ENCODE measurements at places on chromosomes 4 and X. TPM values are rescaled to one million over a fixed set of nuclear protein-coding genes. Genes with fewer than 3 reads are reported as not detected.

VSIG4 gene
- 0.57 TPM for total RNA-seq

GRCh38 chrX:96841325-96841724, 42.4 kb upstream of the RPA4 start:
- no peak for DNase-seq

RXFP1 gene
- total RNA-seq: not detected

- no peak for DNase-seq
Observed at GRCh38 chrX:39592776-39593175, 505.0 kb downstream of the BCOR start.

DNA sequence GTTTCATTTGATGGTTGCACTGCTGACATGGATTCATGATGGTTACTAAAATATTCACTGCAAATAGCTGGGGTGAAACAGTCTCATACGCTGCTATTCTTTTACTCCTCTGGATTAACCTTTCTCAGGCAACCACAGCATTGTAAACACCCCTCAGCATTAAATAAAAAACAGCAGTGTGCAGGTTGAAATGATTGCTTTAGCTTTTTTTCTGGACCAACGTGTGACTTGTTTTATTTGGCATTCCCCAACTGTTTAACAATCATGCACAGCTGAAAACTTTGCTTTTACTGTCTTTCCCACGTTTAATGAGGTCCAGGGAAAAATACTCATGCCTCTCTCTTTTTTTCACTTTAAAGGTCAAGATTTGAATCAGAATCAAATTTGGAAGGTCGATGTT, 490.8 kb downstream of the RAPGEF2 start:
- DNase-seq: no peak

- no peak for DNase-seq
Observed at GRCh38 chr4:110704748-110705439, 82.0 kb upstream of the PITX2 start.

DNA sequence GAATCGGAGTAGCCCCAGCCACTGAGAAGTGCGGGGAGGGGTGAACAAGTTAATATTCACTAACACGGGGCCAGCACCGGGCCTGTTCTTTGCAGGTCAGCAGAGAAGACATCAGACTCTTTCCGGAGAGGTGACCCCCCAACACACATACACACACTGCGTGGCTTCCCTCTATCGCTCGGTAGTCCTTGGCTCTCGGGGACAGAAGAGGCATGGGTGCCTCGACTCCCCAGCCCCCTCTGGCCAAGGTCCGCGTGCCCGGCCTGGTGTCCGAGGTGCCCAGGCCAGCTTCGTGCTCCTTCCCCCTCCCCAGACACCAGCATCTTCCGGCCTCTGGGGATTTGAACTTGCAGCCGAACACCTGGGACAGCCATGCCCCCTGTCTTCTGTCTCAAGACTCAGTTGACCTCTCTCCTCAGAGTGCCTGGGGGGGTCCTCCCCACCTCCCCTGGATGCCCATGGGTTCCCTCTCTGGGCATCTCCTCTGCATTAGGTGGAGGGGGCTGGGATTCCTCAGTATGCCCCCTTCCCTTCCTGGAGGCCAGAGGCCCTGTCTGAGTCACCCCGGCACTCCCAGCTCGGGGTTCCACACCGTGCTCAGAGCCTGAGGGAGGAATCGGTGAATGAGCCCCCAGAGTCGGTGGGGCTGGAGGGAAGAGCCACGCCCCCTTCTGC, 104.5 kb downstream of the SORCS2 start:
- no peak for DNase-seq

DNA sequence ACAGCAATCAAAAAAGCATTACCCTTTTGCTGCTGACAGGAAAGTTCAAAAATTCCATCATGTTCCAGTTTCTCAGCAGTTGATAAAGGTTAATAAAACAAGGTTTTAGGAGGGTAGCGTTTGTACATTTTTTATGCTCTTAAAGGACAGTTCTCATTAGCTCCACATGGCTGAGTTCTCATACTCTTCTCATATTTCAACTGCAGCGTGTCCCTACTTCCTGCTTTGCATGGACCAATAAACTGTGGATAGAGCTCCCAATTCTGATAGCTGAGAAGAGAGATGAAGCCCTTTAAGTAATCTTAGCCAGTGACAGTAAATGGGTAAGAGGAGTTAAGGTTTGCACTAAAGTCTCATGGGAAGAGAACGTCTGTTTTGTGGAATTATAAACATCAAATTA, 53.5 kb downstream of the SPANXA2 start:
- no peak for DNase-seq

AREG gene
- total RNA-seq: 2.1 TPM

GRCh38 chrX:74493806-74494205, 72.5 kb downstream of the SLC16A2 start:
- no peak for DNase-seq

DNA sequence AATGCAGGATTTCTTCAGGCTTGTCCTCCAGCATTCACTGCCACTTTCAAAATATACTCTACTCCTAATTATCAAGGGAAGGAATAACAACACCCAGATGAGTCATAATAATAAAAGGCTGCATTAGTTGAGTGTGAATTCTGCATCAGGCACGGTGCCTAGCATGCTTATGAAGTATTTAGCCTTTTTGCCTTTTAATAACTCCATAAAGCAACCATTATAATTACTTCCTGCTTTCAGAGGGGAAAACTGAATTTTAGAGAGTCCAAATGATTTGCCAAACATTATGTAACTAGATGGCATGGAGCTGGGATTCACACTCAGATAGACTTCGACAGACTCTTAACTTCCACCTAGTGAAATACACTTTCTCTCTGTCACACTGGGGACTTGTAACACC, 2365.5 kb downstream of the PCDH7 start:
- DNase-seq: no peak

DNA sequence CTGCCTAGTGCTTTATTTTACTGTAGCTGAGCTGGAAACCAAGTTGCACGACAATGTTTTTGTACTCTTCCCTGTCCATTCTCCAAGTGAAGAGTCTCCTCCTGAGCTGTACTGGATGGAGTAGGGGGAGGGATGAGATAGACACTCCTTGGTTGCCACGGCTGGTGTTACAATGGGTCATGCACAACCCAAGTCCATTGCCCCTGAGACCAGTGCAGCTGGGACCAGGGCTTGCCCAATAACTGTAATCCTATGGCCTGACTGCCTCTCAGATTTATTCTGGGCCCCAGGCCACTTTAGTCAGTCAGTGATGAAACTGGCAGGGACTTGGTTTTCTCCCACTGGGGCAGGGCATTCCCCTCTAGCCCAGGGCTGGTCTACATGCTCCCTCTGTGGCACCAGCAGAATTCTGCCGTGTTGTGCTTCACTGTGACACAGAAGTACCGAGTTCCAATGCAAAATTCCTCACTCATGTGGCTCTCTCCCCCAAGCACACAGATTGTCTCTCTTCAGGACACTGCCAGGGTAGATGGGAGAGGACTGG, 203.3 kb upstream of the PCDH18 start:
- no peak for DNase-seq

MUC7 gene
- not detected for total RNA-seq

DNA sequence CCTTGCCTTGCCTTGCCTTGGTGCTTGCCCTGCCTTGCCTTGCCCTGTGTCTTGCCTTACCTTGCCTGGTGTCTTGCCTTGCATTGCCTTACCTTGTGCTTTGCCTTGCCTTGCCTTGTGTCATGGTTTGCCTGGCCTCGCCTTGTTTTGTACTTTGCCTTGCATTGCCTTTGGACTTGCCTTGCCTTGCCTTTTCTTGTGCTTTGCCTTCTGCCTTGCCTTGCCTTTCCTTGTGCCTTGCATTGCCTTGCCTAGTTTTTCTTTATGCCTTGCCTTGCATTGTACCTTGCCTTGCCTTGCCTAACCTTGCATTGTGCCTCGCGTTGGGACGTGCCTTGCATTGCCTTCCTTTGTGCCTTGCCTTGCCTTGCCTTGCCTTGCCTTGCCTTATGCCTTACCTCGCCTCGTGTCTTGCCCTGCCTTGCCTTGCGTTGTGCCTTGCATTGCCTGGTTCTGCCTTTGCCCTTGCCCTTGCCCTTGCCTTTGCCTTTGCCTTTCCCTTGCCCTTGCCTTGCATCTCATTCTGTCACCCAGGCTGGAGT, 82.8 kb downstream of the TAB3 start:
- DNase-seq: no peak

- DNase-seq: no peak
Observed at GRCh38 chrX:54248309-54248708, 65.3 kb upstream of the FAM120C start.

EDA gene
- total RNA-seq: 3.6 TPM

SYTL4 gene
- total RNA-seq: not detected

DNA sequence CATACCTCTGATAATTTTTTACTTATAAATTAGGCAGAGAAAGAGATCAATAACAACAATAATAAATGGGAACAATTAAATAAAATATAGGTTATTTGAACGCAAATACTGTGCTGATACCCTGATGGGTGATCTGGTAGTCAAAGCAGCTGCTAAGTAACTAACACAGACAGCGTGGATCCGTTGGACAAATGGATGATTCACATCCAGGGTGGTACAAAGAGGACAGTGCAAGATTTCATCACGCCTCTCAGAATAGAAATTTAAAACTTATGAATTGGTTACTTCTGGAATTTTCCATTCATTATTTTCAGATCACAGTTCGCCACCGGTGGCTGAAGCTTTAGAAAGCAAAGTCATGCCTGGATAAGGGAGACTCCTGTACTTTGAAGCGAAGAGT, 1066.0 kb upstream of the ADGRL3 start:
- DNase-seq: no peak

- DNase-seq: no peak
Observed at GRCh38 chr4:102761296-102761701, 531 bp upstream of the MANBA start.

CLCN5 gene
- total RNA-seq: 5.6 TPM

DNA sequence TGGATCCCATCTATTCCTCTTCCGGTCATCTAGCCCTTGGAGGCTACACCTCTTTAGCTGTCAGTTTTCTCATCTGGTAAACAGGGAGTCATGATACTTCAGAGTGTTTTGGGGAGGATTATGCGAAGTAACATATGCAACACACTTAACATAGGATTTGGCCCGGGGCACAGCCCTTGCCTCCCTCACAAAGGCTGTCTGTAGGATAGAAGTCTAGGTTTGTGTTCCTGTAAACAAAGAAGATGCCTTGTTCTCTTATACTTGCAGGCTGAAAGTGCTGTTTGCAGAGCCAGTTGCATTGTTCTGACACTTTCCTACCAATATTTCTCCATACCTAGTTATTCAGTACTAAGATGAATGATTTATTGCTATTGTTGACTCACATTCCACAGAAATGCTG, 2.2 kb upstream of the APELA start:
- DNase-seq: no peak

GRCh38 chrX:33082371-33082770, 129.0 kb downstream of the DMD start:
- no peak for DNase-seq

DNA sequence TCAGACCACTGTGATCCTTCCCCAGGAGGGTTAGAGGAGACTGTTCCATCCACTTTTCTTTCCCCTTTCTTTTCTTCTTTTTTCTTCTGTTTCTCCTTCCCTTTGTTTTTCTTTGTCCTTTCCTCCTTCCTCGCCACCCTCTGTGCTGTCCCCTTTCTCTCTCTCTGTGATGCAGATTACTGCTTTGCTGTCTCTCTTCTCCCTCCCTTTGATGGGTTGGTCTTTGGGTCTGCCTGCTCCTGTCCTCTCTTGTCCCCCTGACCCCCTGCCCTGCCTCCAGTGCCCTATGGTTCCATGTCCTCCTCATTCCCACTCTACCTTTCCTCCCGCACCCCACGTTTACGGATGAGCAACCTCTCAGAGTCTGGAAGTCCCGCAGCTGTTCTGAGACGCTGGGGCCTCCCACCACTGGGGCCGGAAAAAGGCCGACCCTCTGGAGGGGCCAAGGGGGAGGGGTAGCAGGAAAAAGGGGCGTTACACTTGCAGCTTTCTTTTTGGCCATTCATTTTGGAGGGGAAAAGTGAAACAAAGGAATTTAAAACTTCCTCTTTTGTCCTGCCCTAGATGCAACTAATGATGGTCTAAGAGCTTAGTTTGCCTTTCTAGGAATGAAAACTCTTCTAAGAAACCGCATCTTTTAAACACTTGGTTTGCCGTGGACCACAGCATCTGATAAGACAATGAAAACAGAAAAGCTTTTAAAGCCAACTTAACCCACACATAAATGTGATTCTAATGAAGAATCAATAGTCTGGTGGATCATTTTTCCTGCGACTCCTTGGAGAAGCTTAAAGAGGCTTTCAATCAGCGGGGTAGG, 24.5 kb upstream of the TSR2 start:
- DNase-seq: no peak

DNA sequence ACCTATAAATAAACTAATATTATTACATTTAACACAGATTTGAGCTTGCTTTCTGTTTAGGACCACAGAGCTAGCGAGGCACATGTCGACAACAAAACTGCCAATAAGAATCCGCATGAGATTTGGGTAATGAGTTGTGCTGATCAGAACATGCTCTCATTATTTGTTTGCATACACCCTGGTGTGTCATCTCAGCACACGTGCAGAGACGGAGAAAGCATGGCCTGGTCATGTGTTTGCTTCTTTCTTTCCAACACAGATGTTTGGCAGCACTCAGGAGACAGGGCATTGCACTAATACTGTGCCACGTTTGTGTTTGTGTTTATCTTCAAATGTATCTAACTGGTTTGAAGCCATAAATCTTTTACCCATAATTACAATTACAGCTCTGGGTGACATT, 364.8 kb downstream of the ARAP2 start:
- no peak for DNase-seq

DNA sequence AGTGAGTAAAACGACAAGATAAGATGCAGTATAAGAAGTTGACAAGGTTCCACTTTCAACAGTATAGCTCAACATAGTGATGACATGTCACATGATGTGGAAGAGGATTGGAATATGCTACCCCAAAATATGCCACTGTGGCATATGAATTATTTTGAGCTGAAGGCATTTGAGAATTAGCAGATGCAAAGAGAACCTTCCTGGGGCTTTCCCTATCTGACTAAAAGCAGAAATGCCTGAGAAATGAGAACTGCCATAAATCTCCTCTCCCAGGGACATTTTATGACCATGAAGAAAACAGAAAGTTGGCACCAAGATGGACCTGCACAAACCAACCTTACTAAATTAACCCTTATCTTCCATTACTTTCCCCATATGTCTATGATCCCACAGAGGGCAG, 24.8 kb downstream of the CDKN2AIP start:
- DNase-seq: no peak

- DNase-seq: no peak
Observed at GRCh38 chr4:173852775-173853174, 322.7 kb upstream of the HAND2 start.

- no peak for DNase-seq
Observed at GRCh38 chr4:130738233-130738632, 1642.3 kb downstream of the C4orf33 start.

- DNase-seq: no peak
Observed at GRCh38 chrX:31708116-31708515, 636.3 kb upstream of the FTHL17 start.

- DNase-seq: no peak
Observed at GRCh38 chrX:101419489-101419888, 11.5 kb downstream of the HNRNPH2 start.

XAGE1A gene
- total RNA-seq: not detected

SHROOM4 gene
- total RNA-seq: not detected

ARFIP1 gene
- total RNA-seq: 9.0 TPM

TRIML2 gene
- not detected for total RNA-seq

DDIT4L gene
- total RNA-seq: not detected
